ENCODE measurements at places on chromosomes 3 and 15. TPM values are rescaled to one million over a fixed set of nuclear protein-coding genes. Genes with fewer than 3 reads are reported as not detected.

DNA sequence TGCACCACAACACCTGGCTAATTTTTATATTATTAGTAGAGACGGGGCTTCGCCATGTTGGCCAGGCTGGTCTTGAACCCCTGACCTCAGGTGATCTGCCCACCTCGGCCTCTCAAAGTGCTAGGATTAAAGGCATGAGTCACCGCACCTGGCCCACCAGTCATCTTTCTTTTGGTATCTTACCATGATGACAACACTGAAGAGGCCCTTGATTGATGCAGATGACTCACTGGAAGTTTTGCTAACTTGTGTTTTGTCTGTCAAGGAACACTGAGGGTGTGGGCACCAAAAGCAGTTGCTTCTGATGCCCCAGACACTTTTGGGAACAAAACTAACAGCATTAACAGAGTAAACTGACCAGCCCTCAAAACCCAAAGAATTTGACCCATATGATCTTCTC is 88.3 kb downstream of the MYO5A start:
- DNase-seq = no peak

GRCh38 chr3:16399473-16399872 is 114.0 kb downstream of the RFTN1 start:
- no peak for DNase-seq

The MKRN3 gene
- total RNA-seq = 7.9 TPM

- DNase-seq = no peak
Measured at GRCh38 chr3:61547625-61548024, 13.7 kb upstream of the PTPRG start.

DNA sequence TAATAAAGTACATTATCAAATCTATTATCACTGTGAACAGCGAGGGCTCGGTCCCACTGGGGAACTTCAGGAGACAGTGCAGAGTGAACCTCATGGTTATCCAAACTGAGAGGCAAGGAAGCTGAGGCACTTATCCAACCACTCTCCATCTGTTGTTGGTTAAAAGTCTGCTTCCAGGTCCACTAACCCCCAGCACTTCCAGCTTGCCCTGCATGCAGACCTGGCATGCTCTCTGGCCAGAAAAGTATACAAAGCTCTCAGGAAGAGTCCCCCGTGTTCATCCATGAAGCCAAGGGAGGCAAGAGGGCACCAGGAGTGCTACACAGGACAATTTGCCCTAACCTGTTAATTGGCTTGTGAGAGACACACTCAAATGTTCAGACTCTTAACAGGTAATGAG is 36.0 kb downstream of the FBN1 start:
- DNase-seq = no peak

The PLCH1 gene
- 0.03 TPM for total RNA-seq

DNA sequence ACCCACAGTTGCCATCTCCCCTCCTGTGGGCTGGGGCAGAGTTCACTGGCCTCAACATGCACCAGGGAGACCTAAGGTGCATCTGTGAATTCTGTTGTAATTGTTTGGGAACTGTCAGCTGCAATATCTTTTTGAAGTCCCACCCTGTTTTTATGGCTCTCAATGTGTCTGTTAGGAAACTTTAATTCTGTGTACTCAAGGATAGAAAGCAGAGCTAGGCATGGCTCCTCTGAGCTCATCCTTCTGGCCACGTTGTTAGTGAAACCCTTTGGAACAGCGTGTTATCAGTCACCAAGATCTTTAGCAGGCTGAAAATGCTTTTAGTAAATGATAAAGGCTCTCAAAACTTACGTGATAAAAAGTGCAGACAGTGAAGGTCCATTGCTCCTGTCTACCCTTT is 33.6 kb upstream of the MTMR10 start:
- DNase-seq = no peak

- no peak for DNase-seq
Measured at GRCh38 chr3:28951772-28952556, 328.9 kb upstream of the RBMS3 start.

GRCh38 chr3:132753946-132754345 is 31.7 kb upstream of the NPHP3 start:
- no peak for DNase-seq

GRCh38 chr3:70738291-70738681 is 425.8 kb upstream of the MDFIC2 start:
- no peak for DNase-seq

The TYRO3 gene
- total RNA-seq = 41.7 TPM

The TIMP4 gene
- not detected for total RNA-seq

- no peak for DNase-seq
Measured at GRCh38 chr15:64454282-64454681, 6.1 kb upstream of the ZNF609 start.

The TRPM7 gene
- total RNA-seq = 44.9 TPM

The HIGD2B gene
- total RNA-seq = 0.21 TPM

DNA sequence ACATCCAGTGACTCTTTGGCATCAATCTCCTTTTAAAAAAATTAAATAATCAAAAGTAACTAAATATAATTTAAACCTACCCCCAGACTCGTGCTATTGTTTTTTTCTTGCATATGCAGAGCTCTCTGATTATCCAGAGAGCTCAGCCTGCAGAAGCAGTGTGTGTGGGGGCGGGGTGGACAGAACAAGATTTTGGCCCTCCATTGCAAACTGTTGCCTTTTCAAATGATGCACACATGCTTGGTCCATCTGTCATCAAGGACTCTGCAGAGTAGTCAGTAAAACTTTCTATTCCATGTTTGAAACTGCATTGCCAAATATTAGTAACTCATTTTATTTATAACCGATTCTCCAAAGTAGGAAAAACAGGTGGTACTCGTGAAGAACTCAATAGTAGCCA is 28.6 kb upstream of the STXBP5L start:
- DNase-seq = no peak

DNA sequence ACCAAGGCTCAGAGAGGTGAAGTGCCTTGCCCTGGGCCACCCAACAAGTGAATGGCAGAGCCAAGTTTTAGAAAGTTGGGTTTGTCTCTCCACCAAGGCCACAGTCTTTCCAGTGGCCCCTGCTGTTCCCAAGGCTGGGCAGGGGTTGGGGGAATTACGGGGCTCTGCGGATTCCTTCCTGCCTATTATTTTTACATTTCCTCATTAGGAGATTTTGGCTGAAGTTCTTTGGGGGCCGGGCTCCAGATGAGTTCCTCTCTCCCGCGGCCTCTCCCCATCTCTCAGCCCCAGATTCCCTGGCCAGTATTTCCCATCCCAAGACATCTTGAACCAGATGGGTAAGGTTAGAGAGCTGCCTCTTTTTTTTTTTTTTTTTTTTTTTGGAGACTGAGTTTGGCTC is 44.0 kb upstream of the SMAD6 start:
- DNase-seq = no peak

- no peak for DNase-seq
Measured at GRCh38 chr3:154334973-154335420, 10.7 kb upstream of the DHX36 start.

The CCR4 gene
- 0.10 TPM for total RNA-seq

The FES gene
- total RNA-seq = 0.64 TPM

- no peak for DNase-seq
Measured at GRCh38 chr3:143597774-143598652, 250.3 kb downstream of the SLC9A9 start.

GRCh38 chr3:57952208-57952631 is 56.0 kb upstream of the FLNB start:
- no peak for DNase-seq

DNA sequence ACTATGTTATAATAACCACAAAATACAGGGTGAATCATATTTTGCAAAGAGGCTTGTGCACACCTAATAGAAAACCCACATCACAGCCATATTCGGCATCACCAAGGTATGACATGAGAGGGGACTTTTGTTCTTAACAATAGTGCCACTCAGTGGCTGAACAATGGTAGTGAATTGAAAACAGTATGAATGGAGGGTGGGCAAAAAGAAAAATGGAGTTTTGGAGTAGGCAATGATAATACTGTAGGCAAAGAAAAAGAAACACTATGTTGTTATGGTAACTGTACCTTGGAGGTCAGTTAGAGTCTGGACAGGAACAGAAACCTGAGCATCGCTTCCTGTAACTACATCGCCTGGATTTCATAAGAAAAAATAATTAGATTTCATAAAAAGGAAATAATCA is 348.6 kb downstream of the PLCL2 start:
- peak; percentile 24 for DNase-seq

The CLDN18 gene
- total RNA-seq = 0.08 TPM

DNA sequence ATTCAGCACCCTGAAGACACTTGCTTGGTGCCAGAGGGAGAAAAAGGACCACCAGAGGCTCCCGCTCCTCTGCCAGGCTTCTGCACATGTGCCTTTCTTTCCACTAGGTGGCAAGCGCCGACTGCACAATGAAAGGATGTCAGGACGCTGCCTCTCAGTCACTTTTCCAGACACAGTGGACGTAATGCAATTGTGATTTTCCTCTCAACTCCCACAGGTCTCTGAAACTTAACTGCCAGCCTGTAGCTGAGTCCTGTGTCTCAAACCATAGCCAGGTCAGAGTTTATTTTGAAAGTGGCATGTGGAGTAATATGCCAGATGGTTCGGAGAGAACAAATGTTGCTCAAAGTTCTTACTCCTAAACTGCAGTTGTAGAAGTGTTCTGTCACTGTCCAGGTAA is 162.9 kb downstream of the ITPR1 start:
- no peak for DNase-seq

The SLCO3A1 gene
- 20.6 TPM for total RNA-seq

DNA sequence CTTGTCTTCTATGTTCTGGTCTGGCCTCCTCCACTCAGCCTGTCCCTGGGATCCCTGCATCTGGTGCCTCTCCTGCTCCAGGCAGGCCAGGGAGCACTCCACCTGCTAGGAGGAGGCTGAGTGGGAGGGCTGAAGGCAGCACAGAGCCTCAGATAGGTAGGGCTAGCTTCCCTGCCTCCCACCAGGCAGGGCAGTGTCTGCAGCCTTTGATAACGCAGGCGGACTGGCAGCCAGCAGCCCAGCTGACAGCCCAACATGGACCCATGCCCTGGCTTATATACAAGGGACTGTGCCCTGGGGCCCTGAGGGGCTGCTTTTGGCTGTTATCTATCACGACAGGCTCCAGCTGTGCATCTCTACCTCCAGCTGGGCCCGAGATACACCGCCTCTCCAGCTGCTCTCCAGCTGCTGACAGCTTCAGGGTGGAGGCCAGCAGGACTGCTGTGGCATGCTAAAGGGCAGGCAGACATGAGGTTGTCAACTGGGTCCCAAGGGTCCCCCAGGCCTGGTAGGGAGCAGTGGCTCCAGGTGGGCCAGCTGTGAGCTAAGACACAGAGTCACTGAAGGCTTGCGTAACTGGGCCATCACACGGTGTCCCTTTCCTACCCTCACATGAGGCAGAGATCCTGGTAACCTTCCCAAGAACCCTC is 5.2 kb upstream of the CLK3 start:
- no peak for DNase-seq

GRCh38 chr3:39106851-39107387 is 508 bp downstream of the GORASP1 start:
- DNase-seq = no peak

- DNase-seq = no peak
Measured at GRCh38 chr15:21260966-21261395, 179.3 kb downstream of the POTEB3 start.

GRCh38 chr3:46359733-46360493 is 6.0 kb downstream of the CCR2 start:
- DNase-seq = no peak

The GRM7 gene
- total RNA-seq = not detected

GRCh38 chr3:134854254-134854653 is 59.2 kb downstream of the EPHB1 start:
- no peak for DNase-seq

GRCh38 chr3:178456621-178457285 is 79.5 kb upstream of the KCNMB2 start:
- no peak for DNase-seq

DNA sequence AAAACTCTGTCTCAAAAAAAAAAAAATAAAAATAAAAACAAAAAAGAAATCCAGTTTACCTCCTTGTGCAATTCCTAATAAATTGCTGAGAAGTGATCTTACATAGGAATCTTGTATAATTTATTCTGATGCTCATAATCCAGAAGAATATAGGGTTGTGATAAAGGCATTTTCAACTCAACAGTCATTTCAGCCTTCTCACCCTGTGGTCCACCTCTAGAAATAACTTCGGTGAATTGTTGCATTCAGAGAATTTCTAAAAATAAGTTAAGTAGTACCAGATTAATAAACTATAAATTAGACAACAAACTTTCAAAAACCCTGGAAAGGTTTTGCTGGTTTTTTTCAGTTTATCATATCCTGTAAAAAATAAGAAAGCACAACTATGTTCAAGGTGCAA is 20.2 kb downstream of the RAF1 start:
- DNase-seq = no peak

GRCh38 chr3:58667704-58668103 is 1.1 kb upstream of the FAM3D start:
- no peak for DNase-seq

The ISLR gene
- 0.28 TPM for total RNA-seq

DNA sequence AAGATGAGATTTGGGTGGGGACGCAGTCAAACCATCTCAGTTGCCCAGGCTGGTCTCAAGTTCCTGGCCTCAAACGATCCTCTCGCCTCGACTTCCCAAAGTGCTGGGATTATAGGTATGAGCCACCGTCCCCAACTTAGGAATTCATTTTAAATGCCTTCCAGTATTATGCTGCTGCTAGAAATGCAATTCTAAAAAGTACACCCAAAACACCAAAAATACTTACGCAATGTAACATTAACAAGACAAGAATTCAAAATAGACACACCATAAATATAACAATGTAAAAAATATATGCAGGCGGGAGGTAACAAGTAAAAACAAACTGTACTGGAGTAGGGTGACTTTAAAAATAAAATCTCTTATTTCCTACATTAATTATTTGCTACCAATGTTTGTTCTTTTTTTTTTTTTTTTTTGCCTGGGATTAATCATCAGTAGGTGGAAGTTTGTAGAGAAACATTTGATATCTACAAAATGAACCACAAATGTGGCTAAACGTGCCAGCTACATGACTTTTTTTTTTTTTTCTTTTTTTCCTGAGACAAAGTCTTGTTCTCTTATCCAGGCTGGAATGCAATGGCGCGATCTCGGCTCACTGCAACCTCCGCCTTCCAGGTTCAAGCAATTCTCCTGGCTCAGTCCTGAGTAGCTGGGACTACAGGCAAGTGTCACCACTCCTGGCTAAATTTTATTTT is 56.8 kb downstream of the SETMAR start:
- no peak for DNase-seq

The GNAI2 gene
- total RNA-seq = 170 TPM

- no peak for DNase-seq
Measured at GRCh38 chr3:158743664-158744566, 11.7 kb upstream of the RARRES1 start.

The FGD5 gene
- total RNA-seq = 0.77 TPM

- no peak for DNase-seq
Measured at GRCh38 chr15:68626739-68627138, 47.9 kb downstream of the CORO2B start.

GRCh38 chr3:52481819-52482521 is 13.2 kb upstream of the STAB1 start:
- no peak for DNase-seq

GRCh38 chr3:27326202-27326601 is 43.0 kb downstream of the NEK10 start:
- no peak for DNase-seq

DNA sequence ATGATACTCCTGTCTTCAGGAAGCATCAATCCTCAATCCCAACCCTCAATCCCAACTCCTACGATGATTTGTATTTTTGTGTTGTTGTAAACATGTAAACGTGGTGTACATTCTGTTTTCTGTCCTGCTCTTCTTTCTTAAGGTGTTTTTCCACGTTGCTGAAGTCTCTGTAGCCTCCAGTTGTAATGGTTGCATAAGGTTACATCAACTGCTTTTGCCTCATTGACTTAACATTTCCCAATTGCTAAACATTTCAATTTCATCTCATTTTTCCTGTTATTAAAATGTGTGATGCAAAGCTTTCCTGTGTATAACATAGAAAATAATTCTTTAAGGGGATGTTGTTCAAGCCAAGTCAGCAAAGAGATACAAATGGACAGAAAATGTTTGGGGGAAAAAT is 33.4 kb downstream of the HRH1 start:
- no peak for DNase-seq
